Dermis microvascular lymphatic vessel endothelial cell (primary cell): ENCODE measurements at places on chromosomes 1 and 21.

DNA sequence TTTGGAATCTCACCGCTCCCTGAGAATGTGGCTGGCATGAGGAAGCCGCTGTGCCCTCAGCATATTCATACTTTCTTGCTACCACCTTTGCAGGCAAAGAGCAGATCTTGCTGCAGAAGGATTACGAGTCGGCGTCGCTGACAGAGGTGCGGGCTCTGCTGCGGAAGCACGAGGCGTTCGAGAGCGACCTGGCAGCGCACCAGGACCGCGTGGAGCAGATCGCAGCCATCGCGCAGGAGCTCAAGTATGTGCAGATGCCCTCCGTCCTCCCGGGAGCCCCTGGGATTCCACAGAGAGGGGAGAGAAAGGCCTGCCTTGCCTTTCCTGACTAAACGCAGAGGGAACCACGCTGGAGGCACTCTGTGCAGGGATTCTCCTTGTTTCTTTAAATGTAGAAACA lies 50.6 kb upstream of the MTR start:
- no peak for DNase-seq

GRCh38 chr1:3668585-3669300 lies 16.4 kb downstream of the TP73 start:
- peak; percentile 54 for DNase-seq

GRCh38 chr1:107251083-107251482 lies 110.2 kb downstream of the NTNG1 start:
- no peak for DNase-seq

- DNase-seq: peak; percentile 17
Measured at GRCh38 chr1:158819461-158820443, 11.4 kb upstream of the MNDA start.

GRCh38 chr1:229370601-229371021 lies 27.8 kb upstream of the CCSAP start:
- no peak for DNase-seq

DNA sequence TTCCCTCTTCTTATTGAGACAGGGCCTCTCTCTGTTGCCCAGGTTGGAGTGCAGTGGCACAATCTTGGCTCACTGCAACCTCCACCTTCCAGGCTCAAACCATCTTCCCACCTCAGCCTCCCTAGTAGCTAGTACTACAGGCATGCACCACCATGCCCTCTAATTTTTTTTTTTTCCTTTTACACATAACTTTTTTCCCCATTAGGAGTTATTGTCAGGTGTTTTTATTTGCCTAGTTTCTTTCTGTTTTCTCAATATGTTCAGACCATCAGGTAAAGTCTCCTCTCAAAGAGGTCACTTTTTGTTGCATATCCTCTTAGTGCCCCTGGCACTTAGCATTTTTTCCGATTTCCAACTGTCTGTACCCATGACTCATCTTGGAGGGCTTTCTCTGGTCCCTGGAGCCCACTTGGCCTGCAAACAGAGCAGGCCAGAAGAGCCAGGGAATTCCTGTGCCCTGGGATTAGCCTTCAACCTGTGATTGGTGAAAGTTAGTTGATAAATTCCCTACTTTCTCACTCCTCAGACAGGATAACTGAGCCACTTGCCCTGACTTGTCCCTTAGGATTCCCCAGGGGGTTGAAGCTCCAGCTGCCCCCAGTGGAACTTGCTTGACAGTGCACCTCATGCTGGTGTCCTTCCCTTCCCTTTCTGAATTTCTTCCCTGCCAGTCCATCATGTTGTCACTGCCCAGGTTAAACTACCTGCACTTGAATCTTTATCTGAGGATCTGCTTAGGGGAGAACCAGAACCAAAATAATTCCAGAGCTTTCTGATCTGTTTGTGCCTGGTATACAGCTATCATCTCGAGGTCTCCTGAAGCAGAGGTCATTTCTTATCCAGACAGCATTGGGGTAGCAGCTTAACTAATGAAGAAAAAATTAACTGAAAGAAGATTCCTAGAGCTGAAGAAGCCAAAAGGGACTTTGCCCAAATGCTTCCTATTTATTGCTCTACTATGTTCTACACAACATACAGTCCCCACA lies 2.4 kb downstream of the NTPCR start:
- no peak for DNase-seq

DNA sequence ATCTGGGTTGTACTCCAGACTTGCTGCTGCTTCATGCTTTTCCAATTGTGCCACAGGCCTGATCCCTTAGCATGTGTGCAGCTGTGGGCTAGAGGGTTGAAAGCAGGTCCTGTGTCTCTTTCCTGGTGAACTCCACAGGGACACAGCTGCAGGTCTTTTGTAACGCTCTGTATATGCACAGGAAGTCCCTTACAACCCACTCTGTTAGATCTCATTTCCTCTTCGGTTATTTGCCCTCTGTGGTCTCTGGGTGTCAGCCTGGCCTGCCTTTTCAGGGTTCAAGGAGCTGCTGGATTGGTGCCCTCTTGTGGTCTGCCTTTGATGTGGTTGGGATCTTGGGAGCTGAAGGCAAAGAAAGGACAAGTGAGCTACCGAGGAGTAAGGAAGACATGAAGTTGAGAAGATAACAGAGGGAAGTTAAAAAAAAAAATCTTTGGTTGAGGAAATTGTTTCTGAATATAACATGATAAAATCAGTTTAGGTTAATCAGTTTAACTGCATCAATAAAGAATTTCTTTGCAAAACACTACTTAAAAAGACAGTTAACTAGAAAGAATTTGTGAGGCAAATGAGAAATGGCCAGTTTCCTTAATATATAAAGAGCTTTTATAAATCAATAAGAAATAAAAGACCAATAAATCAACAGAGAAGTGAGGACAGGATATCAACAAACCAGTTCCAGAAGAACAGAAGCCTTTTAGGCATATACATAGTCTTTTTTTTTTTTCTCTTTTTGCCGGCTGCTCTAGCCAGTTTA lies 44.1 kb downstream of the UCK2 start:
- peak; percentile 67 for DNase-seq

DNA sequence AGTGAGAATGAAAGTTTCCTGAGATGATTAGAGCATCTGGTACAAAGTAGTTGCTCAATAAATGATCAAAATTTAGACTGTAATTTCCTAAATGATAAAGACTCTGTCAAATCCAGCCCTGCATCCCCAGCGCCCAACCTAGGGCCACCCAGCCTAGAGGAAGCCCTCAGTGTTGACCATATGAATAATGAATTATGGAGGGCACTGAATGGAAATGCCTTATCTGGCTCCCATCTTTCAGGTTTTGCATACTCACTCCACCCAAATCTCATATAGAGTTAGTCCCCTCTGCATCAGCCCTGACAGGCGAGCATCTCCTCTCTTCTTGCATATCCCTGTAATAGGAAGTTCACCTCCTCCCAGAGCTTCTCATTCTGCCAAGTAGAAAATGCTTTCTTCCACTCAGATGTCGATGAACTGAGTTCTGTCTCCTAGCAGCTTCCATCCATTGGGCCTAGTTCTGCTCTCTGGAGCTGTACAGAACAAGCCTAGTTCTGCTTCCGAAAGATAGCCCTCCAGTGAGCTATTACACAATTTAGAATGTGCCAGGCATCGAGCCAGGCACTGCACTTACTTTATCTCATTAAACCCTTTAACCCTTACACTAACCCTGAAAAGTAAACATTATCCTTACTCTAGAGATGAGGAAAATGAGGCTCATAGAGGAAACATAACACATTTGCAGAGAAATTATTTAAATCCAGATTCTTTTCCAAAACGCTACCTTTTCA lies 20.9 kb downstream of the COA7 start:
- DNase-seq: no peak

GRCh38 chr21:33643658-33644311 lies 1.5 kb downstream of the ITSN1 start:
- DNase-seq: no peak

DNA sequence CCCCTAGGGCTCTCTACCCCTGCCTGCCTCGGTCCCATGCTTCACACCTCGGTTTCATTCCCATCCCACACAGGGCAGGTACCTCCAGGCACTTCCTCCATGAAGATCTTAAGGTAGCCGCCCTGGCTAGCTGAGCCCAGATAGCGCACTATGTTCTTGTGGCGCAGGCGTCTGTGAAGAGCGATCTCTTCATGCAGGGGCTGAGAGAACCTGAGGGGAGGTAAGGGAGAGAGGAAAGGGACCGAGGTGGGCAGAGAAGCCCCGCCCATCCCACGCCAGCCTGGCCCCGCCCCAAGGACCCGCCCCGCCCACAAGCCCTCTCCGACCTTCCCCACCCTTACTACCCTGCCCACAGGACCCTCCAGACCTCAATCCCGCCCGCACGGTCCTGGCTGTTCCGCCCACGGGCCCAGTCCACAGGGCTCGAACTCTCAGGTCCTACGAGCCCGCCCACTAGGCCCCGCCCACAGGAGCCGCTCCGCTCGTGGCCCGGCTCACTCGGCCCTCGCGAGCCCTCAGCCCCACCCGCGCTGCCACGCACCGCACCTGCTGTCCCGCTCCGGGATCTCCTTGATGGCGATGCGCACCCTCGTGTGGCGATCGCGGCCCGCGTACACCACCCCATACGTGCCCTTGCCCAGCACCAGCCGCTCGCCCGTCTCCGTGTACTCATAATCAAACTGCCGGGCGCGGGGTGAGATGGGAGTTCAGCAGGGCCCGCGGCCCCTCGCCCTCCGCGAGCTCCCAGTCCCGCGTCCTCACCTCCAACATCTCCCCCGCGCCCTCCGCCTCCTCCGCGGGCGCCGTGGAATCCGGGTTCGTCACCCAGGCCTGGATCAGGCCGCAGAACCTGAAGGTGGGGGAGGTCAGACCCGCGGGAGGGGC lies 6.4 kb downstream of the MAP3K6 start:
- no peak for DNase-seq
